ENCODE measurements at places on chromosomes 5 and 9.
A peak's percentile ranks its signal among the peaks of the same experiment; 100 is the strongest.

- no peak for DNase-seq
These were observed 19.8 kb downstream of the C5orf22 start for GRCh38 chr5:31551878-31552277.

GRCh38 chr9:129671519-129671918 lies 6.1 kb downstream of the PRRX2 start:
- DNase-seq, result no peak

DNA sequence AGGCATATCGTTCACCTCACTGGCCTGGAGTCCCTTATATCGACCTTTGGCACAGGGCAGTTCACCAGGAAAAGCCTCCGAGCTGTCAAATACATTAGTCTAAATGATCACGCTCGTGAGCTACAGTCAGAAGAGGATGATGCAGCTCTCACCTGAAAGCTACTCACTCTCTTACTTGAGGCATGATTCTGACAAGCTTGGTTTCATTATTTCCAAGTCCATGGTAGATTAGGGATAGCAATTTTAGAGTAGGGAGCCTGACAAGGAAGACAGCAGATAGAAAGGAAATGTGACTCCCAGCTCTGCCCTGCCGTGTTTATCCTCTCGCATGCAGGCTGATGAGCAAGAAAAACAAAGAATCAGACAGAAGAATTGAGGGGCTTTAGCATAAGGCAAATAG lies 98.0 kb upstream of the MAP1B start:
- no peak for DNase-seq

GRCh38 chr5:98519571-98519970 lies 253.9 kb upstream of the RGMB start:
- no peak for DNase-seq

DNA sequence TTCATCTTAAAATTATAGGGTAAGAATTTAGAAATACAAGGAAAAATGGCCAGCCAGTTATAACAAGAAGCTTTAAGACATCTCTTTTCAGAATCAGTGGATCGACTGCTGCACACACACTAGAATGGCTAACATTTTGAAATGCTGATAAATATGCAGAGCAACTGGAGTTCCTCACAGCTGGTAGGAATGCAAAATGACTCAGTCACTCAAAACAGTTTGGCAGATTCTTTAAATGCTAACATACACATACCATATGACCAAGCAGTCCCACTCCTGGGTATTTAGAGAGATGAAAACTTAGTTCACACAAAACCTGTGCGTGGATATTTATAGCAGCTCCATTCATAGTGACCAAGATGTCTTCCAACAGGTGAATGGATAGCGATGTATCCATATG lies 23.2 kb upstream of the PSAT1 start:
- no peak for DNase-seq

DNA sequence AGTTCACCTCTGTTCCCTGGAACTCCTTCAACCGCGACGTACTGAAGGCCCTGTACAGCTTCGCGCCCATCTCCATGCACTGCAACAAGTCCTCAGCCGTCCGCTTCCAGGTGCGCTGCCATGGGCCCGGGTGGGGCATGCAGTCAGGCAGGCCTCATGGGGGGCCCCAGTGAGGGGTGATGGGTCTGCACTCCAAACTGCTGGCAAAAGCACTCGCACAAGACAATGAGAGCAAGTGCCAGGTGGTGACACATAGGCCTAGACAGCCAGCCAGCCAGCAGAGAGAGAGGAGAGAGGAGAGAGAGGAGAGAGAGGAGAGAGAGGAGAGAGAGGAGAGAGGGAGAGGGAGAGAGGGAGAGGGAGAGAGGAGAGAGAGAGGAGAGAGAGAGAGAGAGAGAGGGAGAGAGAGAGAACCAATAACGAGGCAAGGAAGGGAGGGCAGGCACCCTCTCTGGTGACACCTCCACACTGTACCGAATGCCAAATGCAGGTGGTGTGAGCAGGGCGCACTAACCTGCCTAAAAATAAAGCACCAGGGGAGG lies 21.0 kb downstream of the DBH start:
- DNase-seq, result no peak

DNA sequence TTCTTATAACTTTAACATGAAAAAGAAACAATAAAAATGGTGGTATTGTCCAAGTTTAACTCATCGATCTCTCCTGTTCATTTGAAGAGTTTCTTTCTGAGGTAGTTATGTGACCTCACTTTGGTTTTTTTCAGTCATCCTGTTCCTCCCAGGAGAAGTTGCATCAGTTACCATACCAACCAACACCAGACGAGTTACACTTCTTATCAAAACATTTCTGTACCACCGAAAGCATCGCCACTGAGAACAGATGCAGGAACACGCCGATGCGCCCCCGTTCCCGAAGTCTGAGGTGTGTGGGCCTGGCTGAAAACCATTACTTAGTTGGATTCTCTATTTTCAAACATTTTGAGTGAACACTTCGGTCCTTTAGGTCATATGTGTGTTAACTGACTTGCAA lies 96.3 kb downstream of the CD180 start:
- no peak for DNase-seq

DNA sequence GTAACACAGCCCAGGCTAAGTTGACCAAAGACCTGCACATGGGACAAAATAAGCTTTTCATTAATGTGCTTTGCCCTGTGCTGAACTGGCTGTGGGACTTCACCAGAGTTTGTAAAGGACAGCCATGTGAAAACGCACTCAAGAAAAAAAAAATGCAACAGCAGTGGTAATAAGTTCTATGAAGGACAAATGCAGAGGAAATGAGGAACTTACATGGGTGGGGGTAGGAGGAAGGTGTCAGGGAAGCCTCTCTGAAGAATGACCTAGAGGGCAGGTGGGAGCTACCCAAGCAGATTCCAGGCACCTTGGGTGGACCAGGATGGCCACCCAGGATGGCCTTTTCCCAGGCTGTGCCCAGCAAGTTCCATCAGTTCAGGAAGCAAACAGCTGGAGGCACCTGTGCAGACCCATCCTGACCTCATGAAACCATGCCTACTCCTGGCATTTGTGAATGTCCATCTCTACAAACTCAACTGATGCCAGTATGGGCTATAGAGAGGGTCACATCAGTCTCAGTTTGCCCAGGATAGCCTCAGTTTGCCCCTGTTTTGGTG lies 6.7 kb upstream of the PHF2 start:
- DNase-seq, result no peak

GRCh38 chr5:67238191-67238590 lies 41.6 kb upstream of the CD180 start:
- no peak for DNase-seq

DNA sequence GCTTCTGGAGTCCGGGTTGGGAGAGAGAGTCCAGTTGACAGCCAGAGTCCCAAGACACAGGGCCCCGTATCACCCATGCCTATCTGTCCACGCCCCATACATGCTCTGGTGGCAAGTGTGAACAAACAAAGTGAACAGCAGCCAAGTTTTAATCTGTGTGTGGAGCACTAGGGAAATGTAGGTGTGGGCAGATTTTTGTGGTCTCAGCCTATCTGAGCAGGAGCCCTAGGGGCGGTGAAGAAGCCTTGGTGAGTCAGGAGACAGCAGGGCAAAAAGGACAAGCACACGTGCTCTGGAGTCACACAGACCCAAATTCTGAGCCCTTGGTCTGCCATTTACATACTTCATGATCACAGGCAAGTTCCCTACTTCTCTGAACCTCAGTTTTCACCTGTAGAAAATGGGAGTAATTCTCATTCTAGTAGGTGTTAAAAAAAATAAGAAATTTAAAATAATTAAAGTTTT lies 23.2 kb downstream of the EGR1 start:
- DNase-seq, result no peak

GRCh38 chr5:158952951-158953350 lies 146.8 kb downstream of the EBF1 start:
- peak; percentile 43 for DNase-seq

DNA sequence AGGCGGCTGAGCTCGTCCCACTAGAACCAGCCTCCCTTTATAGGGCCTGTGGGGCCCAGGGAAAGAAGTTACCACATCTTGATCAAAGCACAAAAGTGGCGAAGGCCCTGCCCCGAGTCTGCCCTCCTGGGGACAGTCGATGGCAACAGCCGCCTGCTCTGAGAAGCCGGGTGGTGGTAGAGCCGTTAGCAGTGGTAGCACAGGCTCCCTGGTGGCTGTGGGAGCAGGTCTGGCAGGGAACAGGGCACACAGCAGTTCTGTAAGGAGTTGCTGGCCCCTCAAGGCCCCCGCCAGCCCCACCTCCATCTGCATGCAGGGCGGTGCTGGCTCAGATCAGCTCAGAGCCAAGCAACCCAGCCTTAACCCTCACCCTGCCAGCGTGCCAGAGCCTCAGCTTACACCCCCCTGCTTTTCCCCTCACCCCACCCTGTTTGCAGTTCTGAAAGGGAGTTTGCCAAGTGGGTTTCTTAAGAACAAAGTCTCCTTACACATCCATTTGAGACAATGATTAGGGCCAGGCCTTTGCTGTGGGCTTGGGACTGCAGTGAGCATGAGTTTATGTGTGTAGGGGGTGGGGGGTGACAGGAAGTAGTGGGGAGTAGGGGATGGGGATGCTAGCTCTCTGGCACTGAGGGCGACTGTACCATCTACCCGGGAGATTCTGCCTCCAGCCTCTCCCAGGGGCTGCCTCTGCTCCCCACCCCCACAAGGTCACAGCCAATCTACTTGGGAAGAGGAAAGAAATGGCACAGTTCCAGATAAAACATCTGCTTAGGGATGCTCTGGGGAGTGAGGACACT lies 11.8 kb downstream of the ACSL6 start:
- DNase-seq, result no peak

- no peak for DNase-seq
These were observed 40.1 kb upstream of the SLC6A19 start for GRCh38 chr5:1161108-1161832.

DNA sequence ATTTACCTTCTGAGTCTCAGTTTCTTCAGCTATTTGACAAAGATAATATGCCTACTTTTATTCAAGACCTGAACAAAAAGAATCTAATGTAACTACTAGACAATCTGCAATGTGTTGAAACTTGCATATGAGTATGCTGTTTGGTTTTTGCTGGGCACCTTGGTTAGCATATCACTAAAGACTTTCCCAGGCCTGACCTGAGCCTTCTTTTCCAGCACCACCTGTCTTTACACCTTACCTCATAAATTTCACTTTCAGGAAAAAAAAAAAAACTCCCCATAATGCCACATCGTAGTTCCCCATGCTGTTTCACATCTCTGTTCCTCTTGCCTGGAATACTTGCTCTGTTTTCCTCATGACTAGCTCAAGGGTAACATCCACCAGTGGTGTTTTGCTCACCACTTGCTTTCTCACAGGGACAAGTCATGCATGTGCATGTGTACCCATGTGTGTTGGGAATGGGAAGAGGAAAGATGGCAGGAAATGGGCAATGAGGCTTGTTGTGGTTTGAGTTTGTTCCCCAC lies 45.6 kb upstream of the TLE4 start:
- DNase-seq, result no peak

DNA sequence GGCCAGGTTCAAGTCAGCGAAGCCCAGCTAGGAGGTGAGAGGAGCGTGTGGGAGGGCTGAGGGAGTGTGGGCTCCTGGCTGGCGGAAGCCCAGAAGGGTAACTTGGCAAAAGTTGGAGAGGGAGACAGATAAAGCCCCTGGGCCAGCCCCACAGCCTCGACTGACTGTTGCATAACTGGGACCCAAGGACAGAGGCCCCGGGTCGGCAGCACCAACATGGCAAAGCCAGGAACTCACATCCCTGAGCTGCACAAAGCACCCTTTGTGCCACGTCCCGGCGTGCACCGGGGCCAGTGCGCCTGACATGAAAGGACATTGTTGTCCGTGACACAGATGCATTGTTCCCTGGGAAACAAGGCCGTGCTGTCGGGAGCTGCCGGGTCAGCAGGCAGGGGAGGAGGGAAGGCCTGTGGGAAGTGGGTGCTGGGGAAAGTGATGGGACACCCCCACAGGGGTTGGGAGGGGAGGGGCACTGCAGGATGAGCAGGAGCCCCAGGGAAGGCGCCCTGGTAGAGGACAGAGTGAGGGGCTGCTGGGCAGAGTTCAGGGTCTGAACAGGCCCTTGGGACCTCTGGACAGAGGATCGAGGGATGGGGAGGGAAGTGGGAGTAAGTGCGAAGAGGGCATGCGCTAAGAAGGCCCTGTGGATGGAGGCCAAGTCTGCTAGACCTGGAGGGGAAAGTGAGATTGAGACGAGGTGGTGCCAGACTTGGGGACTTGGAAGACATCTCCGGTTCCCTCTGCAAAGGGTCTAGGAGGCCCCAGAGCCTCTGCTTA lies 13.0 kb upstream of the DPM2 start:
- DNase-seq, result no peak

DNA sequence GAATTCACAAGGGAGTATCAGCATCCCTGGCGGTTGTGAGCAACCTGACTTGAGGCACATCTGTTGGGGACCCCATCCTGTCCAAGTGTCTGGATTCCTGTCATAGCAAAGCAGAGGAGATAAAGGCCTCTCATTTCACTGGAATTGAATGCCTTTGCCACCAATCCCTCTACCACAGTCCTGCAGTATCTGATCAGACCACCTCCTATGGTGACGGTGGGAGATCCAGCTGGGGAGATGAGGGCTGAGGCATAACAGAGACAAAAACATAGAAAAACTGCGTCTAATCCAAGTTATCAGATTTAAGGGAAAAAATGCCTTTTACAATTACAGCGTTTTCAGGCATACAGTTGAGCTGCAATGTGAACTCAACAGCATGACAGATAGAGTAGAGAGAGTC lies 160.7 kb upstream of the TRPC7 start:
- no peak for DNase-seq

DNA sequence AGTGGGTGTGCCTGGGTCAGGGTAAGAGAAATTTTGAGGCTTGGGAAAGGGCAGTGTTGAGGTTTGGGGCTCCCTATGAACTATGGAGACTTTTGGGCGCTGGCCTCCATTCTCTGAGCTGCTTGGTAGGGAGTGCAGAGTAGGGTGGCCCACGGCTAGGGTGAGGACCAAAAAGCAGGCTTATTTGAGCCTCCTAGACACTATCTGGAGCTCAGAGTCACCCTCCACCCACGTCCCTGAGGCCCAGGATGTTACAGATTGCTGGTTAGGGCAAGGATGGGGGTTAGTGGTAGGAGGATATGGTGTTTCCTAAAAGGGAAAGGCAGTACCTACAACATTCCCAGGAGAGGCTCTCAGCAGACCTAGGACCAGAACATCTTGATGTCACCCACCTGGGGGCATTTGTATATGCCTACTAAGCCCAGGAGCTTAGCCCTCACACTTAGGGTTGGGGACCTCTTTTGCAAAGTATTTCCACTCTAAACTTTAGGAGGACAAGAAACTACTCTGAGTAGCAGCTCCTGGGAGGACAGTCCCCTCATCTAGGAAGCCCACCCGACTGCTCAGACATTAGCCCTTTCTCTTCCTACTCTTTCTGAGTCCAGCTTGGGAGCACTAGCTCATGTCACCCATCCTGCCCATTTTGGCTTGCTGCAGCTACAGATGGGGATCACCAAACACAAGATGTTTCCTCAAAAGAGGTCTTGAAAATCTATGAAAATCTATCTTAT lies 2.3 kb downstream of the SHROOM1 start:
- DNase-seq, result no peak

GRCh38 chr5:10588109-10588775 lies 24.4 kb downstream of the ANKRD33B start:
- DNase-seq, result no peak

DNA sequence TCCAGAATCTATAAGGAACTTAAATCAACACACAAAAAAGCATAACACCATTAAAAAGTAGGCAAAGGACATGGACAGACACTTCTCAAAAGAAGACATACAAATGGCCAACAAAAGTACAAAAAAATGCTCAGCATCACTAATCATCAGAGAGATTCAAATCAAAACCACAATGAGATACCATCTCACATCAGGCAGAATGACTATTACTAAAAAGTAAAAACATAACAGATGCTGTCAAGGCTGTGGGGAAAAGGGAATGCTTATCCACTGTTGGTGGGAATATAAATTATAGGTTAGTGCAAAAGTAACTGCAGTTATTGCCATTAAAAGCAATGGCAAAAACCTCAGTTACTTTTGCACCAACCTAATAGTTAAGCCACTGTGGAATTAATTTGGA lies 32.2 kb upstream of the SPATA31D4 start:
- DNase-seq, result no peak

Measured in AG09319 (cell line).